NCI-H774 (cell line): ENCODE measurements at places on chromosomes 11 and 22.

DNA sequence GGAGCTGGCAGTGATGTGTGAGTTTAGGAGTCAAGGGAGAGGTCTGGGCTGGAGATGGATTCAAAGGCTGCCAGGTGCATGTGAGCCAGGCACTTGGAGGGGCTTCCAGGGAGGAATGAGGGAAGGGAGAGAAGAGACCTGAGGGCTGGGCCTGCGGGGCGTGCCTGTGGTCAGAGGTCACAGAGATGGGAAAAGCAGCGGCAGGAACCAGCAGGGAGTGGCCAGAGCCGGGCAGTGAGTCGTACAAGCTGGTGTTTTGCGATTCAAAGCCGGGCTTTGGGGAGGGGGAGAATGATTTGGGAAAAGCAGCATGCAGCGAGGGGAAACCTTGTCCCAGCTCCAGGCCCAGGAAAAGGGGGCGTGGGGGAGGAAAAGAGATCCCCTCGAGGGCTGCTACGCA lies 96.9 kb upstream of the RTL6 start:
- DNase-seq = no peak

- no peak for DNase-seq
Measured at GRCh38 chr11:44694443-44694842, 32.3 kb upstream of the TSPAN18 start.

GRCh38 chr22:22976033-22976922 lies 88.7 kb downstream of the IGLL5 start:
- DNase-seq = no peak

DNA sequence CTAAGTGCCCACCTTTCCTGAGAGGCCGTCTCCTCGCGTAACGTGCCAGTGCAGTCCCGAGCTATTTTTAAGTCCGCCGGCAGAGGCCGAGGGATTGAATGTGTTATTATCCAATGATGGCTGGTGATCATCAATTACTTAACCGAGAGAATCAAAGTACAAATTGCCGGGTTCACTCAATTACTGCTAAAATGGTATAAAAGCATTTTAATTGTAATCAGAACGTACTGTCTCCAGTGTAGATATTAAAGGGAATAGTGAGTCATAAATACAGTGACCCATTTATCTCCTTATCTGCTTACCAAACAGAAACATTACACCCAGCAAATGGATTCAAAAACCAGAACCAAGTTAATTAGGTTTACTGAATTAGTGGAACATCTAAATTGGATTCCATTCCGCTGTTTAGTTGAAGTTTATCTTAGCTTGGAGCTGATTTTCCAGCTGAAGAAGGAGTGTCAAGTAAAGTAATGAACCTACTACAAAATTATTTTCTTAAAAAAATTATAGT lies 334.9 kb downstream of the BRD1 start:
- DNase-seq = no peak

GRCh38 chr11:22244986-22245592 lies 52.2 kb downstream of the ANO5 start:
- no peak for DNase-seq

GRCh38 chr11:36098087-36098486 lies 154.2 kb downstream of the LDLRAD3 start:
- no peak for DNase-seq

DNA sequence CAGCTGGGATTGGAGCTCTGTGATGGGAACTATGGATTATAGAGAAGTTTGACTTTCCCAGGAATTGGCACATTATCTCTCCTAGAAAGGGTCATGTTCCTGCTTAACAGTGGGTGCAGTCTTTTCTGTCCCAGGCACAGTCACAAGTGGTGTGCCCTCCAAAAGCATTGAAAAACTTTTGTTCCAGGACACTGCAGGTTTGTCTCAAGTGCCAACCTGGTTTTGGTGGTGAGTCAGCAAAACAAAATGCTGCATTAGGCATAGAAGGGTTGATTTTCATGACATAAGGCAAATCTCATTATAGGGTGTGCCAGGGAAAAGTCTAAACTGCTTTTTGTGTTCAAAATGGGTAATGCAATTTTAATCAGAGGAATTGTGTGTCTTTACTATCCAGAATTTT lies 4.9 kb downstream of the HTATIP2 start:
- no peak for DNase-seq

DNA sequence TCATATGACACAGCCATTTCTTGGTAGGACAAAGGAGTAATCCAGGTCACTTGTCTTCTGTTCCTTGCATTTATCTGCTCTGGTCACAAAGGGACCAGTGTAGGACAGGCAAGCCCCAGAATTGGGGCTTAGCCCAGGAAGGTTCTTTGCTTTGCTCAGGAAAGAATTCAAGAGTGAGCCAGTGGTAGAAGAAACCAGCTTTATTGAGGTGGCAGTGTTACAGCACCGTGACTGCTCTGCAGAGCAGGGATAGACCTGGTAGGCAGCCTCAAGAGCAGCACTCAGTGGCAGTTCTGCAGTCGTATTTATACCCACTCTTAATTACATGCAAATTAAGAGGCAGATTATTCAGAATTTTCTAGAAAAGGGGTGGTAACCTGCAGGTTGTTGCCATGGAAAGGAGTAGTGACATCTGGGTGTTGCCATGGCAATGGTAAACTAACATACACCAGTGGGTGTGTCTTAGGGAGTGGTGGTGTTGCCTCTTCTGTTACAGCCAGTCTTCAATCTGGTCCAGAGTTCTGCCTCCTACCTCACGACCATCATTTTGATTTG lies 84.9 kb upstream of the RAB1B start:
- no peak for DNase-seq

GRCh38 chr11:117634756-117635603 lies 162.0 kb downstream of the DSCAML1 start:
- DNase-seq = no peak

DNA sequence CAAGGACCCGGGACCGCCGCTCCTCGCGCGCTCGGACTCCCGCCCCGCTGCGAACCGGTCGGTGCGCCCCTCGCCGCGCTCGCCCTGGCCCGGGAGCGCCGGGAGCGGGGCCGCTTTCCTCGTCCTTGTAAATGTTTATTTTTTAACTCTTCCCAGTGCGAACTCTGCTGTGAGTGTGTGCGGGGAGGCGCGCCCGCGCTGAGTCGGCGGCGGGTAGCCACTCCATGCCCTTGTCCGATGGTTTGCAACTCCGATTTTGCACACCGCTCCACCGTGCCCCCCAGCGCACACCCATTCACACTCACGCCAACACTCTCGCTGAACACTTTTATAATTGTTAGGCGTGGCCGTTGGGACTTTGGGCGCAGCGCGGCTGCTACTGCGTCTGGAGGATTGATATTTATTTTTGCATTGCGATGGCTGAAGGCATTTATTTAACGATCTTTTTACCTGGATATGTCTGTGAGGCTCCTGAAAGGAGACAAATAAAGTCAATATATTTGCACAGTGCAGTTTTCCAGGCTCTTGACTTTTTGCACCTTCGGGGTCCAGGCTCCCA lies 1.0 kb downstream of the C11orf96 start:
- no peak for DNase-seq

GRCh38 chr11:5137014-5137413 lies 1.1 kb downstream of the OR52A5 start:
- no peak for DNase-seq

- peak; percentile 30 for DNase-seq
Measured at GRCh38 chr22:39534591-39535356, 2.2 kb upstream of the RPS19BP1 start.

DNA sequence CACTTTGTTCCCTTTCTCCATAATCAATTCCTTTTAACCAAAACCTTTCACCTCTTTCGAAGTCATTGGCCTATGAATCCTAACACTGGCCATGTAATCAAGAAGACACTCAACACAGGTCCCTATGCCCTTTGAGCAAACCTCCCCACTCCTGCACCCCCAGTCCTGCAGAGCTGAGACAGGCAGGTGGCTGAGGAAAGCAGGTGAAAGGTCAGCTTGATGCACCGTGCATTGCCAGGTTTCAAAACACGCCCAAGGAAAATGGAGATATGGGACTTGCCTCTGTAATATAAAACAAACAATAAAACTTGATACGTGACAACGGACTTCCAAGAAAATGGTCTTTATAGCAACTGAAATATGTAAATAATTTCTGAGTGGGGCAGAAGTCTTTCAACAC lies 10.6 kb downstream of the CPT1A start:
- no peak for DNase-seq

DNA sequence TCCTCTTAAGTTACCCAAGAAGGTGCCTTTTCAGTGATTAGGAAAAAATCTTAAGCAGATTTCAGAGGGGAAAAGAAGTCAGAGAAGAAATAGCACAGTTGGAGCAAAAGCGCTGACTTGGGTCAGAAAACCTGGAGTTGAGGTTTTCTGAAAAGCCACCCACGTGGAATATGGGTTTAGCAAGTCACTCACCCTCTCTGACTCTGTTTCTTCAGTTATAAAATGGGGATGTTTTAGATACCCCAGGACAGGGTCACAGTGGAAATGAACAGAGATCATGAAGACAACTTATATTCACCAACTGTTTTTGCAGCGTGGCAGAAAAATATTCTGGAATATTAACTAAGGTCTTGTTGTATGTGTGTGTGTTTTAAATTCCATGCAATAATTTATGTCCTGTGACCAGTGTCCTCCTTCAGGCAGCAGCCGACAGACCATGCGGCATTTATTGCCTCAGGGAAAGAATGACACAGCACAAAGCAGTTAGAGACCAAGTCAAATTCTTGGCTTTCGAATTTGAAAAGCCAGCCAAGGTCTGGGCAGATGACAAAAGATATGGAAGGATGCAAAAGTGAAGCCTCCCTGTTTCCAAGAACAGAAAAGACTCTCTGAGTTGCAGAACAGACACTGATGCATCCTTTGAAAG lies 119.9 kb downstream of the MIAT start:
- DNase-seq = no peak

DNA sequence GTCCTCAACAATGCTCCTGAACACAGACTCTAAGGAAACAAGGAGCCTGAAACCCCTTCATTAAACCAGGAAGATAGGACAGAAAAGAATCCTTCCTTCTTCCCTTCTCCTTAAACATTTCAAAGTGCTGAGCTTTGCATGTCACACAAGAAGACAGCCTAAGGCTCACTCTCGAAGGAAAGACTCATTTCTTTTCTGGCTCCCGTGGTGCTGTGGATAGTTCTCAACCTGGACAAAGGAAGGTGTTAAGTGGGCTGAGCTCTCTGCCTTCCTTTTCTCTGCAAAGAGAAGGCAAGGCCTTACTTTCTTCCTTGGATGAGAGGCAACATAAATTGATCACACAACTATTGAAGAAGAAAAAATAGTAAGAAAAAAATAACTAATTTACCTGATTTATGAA lies 452.4 kb upstream of the DDI1 start:
- no peak for DNase-seq

DNA sequence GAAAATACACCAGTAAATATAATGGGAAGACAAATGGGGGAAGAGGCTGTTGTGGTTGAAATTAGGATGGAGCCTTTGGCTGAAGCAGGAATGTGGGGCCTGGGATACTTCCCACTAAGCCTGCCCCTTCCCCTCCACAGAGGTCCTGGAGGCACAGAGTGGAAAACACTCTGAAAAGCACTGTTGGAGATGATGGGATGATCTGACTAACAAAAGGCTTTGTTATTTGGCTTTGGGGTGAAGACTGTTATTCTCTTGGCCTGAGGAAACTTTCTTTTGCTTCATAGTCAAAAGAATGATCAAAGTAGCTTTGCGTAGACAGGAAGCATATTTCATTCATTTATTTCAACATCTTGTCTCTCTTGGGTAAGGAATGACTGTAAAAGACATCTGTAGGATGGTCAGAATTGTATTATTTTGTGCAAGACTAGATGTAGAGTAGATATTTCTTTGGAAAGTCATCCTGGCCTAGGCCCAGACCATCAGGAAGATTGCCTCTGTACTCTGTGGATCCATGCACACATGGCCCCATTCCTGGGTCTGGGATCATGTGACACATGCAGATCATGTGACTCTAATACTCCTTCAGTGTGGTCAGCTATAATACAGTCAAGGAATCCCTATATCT lies 111.4 kb downstream of the SPON1 start:
- DNase-seq = no peak

DNA sequence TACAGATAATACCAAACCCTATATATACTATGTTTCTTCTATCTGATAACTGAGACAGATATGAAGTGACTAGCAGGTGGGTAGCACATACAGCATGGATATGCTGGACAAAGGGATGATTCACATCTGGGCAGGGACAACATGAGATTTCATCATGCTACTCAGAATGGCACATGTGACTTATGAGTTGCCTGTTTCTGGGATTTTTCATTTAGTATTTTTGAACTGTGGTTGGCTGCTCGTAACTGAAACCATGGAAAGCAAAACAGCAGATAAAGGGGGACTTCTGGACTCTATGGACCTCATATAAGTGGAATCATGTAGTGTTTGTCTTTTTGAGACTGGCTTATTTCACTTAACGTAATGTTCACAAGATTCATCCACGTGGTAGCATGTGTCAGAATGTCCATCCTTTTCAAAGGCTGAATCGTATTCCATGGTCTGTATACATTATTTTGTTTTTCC lies 883.0 kb downstream of the TBC1D22A start:
- no peak for DNase-seq

GRCh38 chr22:22836635-22837034 lies 51.0 kb upstream of the IGLL5 start:
- DNase-seq = no peak

GRCh38 chr11:93540896-93541553 lies 2.2 kb downstream of the SMCO4 start:
- no peak for DNase-seq

- DNase-seq = no peak
Measured at GRCh38 chr11:43879789-43880639, 617 bp upstream of the ALKBH3 start.

- no peak for DNase-seq
Measured at GRCh38 chr11:2581151-2581930, 118.5 kb downstream of the KCNQ1OT1 start.

DNA sequence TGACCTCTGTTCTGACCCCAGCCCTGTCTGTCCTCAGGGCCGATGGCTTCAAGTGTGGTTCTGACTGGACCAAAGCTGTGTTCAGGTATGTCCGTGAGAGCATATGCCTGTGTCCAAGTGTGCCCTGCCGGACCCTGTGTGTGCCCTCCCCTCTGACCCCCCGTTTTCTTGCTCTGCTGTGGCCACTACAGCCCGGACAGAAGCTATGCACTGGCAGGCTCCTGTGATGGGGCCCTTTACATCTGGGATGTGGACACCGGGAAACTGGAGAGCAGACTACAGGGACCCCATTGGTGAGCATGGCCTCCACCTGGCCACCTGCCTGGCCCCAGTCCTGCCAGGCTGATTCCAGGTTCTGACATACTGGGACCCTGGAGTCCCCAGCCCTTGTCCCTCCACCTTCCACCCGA lies 14.5 kb downstream of the ATG16L2 start:
- DNase-seq = no peak

DNA sequence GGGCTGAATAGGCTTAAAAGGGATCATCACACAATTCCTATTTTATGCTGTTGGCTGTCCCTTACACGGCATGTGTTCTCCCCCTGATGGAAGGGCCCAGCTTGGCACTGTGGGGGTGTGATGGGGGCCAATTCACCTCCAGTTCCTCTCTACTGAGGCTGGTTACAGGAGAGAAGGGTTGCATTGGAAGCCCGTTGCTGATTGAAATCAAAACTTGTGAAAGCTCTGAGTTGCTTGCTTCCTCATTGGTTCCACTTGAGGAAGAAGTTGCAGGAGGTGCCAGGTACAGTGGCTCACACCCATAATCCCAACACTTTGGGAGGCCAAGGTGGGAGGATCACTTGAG lies 13.3 kb upstream of the PRG2 start:
- DNase-seq = no peak

- no peak for DNase-seq
Measured at GRCh38 chr11:2522631-2523255, 77.9 kb downstream of the KCNQ1 start.

GRCh38 chr11:82117362-82117761 lies 616.3 kb downstream of the FAM181B start:
- no peak for DNase-seq
